Muscle of leg (tissue), 16 donors: ENCODE measurements at places on chromosomes 5 and 9. TPM values are rescaled to one million over a fixed set of nuclear protein-coding genes. Genes with fewer than 3 reads are reported as not detected.

Gene PBX3
- 9.1 TPM for polyA plus RNA-seq

GRCh38 chr5:151125421-151125820 lies 32.2 kb downstream of the ANXA6 start:
- peak; percentile 49 for DNase-seq

DNA sequence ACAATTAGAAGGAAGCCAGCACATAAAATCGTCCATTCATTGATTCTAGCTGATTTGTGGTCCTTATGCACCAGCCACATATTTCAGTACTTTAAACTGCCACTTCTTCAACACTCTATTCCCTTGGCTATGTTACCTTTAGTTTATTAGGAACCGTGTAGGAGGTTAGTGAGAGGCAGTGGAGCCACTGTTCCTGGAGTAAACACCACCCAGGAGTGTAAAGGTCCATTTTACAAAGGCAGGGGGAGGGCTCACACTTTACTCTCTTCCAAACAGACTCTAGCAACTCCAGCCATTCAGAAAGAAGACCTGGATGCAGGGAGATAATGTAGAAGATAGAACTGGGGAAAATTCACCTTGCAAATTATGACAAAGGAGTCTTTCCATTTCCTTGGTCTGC lies 170.2 kb upstream of the RPS23 start:
- DNase-seq: no peak

Gene C5orf52
- polyA plus RNA-seq: not detected

- no peak for DNase-seq
Measured at GRCh38 chr5:136615251-136616119, 250.1 kb upstream of the TRPC7 start.

Gene GLRA1
- not detected for polyA plus RNA-seq

GRCh38 chr9:136671254-136671614 lies 8.5 kb downstream of the EGFL7 start:
- no peak for DNase-seq

DNA sequence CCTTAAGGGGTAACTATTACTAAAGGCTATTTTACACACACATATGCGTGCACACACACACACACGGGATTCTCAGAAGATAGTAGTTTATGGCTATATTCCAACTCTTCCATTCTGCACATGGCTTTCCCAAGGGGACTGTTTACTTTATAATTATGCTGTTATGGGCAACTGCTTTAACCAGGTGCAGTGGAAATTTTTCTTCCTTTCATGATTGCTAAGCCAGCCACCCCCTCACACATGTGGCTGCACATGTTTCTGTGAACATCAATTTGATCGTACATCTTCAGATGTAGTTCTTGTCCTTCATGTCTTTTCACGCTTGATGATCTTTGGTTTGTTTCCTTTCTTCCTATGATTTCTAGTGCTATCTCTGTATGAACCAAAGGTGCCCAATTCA lies 37.0 kb downstream of the MRPS30 start:
- DNase-seq: peak; percentile 1

DNA sequence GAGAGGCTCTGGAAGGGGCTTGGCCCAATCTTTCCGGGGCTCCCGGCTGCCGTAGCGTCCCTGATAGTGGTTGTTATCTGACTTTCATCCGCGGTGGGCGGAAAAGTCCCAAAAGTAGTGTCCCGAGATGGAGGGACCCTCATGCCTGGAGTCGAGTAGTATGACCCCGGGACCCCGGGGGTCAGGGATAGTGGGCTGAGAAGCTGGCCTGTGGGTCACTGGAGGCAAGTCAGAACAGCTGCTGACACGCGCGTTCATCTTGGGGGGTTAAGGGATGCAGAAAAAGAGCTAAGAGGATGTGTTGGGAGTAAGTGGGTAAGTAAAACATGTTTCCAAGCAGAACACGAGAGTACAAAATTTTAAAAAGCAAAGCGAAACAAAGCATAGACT lies 123.4 kb downstream of the TMEM161B start:
- no peak for DNase-seq

DNA sequence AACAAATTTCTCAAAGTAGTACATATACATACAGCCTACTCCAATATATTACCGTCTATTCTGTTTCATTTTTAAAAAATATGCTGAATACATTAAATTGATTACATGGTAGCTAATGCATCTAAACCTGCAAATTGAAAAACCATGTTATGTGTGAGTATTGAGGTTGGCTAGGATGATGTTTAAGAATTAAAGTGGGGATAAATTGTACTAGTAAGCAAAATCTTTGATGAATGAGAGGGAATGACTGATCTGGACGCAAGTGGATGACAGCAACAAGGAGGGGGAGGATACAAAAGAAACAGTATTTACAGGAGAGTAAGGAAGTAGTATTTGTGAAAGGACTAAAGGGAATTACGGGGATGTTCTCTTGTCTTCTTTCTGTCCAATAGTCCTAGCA lies 37.4 kb downstream of the RAD50 start:
- DNase-seq: no peak

Gene WNK2
- polyA plus RNA-seq: 20.2 TPM

GRCh38 chr5:160312134-160312959 lies at the start of gene CCNJL:
Gene CCNJL, minus strand, starts transcription at chr5:160312564. Its CDS starts 641 bp downstream, at chr5:160311923.
- peak; percentile 72 for DNase-seq

GRCh38 chr5:155418960-155419579 lies 405.5 kb downstream of the KIF4B start:
- no peak for DNase-seq

DNA sequence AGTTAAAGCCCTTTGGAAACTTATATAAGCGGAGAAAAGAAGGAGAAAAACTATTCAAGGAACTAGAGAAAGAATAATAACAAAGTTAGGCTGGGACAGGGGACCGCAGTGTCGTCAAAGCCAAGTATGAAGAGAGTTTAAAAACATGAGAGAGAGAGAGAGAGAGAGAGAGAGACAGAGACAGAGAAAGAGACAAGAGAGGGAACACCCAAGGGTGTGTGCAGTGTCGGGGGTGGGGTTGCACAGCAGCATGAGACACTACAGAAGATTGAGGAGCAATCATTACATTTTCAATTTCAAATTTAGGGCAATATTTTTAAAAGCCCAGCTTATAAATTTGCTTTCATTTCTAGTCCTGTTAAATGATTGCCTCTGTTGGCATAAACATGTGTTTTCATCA lies 74.3 kb downstream of the NNT start:
- DNase-seq: no peak

DNA sequence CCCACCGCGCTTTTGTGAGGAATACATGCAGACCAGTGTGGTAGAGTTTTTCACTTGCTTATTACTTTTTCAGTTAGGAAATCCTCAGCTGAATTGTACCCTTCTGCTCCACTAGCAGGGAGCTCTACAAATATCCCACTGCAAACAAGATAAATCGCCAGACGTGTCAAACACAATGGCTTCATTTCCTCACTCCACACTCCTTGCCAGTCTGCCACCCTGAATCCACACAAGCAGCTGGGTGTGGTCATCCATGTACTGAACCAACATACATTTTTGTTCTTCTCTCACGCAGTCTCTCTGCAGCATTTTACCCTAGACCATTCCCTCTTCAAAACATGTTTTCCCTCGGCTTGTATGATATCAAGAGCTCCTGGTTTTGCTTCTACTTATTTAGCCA lies 3.7 kb upstream of the ROR2 start:
- no peak for DNase-seq

- DNase-seq: no peak
Measured at GRCh38 chr5:87432460-87432859, 19.7 kb upstream of the CCNH start.

DNA sequence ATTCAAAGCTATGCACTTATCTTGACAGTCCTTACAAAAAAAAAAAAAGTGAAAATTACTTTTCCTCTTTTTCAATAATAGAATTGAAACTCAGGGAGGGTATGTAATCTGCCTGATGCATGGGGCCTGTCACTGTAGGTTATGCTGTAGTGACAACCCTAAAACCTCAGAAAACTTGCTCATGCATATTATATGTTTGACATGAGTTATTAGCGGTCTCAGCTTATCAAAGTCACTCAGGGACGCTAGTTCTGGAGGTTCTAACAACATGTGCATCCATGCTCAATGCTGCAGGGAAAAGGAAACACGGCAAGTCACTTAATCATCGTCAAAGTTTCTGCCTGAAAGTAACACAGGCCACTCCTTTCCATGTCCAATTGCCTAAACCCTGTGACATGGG lies 78.4 kb upstream of the TMEM252 start:
- DNase-seq: no peak

Gene NKD2
- polyA plus RNA-seq: 2.8 TPM

GRCh38 chr5:157050050-157050449 lies 8.9 kb downstream of the HAVCR1 start:
- no peak for DNase-seq

Gene SHLD3
- 2.4 TPM for polyA plus RNA-seq

- DNase-seq: peak; percentile 68
Measured at GRCh38 chr9:129998491-129999140, 44.4 kb downstream of the FNBP1 start.

GRCh38 chr5:62354028-62354874 lies 48.2 kb downstream of the KIF2A start:
- peak; percentile 65 for DNase-seq

- DNase-seq: no peak
Measured at GRCh38 chr5:136749016-136749415, 383.7 kb upstream of the TRPC7 start.

Gene RNF183
- not detected for polyA plus RNA-seq

DNA sequence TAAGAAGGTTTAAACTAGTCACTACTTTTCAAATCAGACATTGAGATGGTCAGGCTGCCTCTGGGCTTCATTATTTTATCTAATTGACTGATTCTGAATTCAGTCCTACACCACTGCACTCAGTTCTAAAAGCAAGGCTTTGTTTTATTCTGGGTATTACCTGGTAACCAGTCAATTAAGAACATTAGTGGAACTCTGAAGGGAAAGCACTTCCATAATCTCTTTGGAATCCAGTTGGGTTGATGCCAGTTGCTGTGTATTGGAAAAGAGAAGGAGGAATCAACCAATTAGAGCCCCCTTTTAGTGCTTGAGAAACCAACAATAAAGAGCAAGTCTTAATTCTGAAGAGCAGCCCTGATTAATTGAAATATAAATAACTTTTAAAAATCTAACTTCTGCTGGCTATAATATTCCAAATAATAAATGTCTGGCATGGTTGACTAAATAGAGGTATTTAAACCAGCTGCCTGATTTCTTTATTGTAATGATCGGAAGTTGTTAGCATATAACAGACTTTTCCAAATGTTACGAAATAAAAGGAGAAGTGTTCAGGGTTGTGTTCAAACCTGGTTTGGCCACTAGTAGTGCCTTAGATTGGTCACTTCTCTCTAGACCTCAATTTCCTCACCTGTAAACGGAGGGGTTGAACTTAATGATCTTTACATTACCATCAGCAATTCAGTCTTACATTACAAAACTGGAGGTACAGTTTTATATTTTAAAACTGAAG lies 32.0 kb downstream of the CPEB4 start:
- peak; percentile 39 for DNase-seq

DNA sequence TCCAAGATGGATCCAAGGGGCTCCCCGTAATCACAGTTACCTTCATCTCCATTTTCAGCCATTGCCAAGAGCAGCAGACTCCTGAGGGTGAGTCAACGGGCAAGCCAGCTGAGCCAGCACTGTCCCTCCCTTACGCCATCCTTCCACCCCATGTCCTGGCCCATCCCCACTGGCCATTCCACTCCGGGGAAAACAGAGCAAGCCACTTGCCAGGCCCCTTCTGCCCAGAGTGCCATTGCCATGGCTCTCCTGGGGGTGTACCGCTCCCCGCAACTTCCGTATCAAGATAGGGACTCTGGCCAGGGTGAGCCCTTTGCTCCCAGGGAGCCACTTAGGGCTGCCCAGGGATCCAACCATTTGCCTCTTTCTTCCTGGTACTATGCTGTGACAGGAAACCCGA lies 48.9 kb upstream of the CDKN2AIPNL start:
- no peak for DNase-seq
